ENCODE measurements at places on chromosomes 16 and 17.

- DNase-seq, result no peak
Measured at GRCh38 chr17:11682646-11683045, 84.4 kb downstream of the DNAH9 start.

GRCh38 chr16:76511203-76511602 is 234.0 kb downstream of the CNTNAP4 start:
- no peak for DNase-seq

DNA sequence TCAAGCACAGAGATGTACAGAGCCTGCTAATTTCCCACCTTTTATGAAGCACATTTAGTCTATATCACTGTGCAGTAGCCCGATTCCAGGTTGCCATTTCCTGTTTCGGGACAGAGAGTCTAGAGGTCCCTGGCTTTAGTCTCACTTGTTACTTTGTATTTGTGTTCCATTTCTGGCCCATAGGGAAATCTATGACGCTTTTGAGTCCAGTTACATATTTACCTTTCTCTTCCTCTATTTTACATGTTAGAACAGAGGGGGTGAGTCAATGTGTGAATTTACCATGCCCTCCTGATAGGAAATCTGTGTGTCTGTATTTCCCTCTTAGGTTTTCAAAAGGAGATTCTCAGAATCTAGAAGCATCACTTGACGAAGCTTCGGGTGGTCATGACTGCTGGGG is 227.1 kb upstream of the ZFHX3 start:
- DNase-seq, result no peak

- DNase-seq, result no peak
Measured at GRCh38 chr16:269061-269796, 6.5 kb downstream of the RGS11 start.

DNA sequence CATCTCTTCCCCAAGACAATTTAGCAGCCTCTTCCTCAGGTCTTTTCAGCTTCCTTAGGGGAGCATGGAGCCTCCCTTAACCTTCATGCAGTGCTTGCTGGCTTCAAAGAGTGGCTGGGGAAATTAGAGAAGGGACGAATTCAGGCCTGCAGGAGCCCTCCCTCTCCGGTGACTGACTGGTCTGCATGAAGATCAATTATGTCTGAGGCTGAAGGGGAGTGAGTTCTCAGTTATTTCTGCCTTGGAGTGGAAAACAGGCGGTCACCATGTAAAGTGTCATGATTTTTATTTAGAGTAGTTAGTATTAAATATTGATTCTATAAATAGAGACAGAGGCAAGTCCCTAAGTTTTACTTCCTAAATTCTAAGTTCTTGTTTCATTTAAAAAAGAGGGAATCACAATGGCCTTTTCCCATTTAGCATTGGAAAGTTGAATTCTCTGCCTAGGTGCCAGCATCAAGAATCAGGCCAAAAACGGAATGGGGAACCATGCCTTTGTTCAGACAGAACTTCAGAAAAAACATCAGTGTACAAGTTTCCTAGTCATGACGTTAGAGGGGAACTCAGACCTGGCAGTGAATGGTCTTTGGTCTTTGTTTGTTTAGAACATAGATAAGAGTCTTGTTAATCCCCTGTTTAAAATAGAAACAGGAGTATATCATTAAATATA is 4.4 kb downstream of the GABARAPL2 start:
- DNase-seq, result no peak

DNA sequence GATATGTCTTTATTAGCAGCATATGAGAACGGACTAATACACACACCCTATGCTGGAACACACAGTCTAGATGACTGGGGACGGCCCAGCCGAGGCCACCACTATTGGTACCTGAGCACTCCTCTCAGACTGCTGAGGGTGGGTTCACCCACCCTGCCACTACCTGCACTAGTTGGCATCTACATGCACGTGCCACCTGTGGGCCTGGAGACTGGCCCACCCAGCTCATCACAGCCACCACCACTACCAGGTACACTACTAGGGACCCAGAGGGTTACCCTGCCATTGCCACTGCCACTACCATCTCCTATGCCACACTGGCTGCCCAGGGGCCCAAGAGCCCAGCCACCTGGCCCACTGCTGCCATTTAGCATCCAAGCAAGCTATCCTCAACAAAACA is 32.5 kb downstream of the MEAK7 start:
- no peak for DNase-seq

DNA sequence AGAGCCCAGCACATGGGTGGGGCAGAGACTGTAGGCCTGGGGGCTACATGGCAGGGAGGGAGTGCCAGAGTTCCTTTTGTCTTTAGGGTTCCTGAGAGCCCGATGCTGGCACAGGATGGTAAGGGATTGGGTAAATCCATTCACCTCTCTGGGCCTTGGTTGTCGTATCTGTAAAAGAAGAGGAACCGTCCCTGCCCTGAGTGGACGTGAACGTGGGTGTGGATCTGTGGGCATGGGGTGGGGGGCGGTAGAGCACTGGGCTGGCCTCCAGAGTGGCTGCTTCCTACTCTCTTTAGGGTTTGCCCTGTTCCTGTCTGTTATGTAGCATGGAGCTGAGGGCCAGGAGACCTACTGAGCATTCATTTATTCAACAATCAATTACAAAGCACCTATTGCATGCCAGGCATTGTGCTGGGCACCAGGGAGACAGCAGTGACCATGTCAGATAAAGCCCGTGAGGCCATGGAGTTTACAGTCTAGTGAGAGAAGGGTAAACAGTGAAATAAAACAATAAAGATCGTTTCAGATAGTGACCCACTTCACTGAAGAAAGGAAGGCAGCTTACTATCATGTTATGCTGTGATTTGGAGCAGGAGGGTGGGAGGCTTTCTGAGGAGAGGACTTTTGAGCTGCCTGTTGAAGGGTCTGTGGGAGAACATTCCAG is 13.1 kb upstream of the TCAP start:
- no peak for DNase-seq

- no peak for DNase-seq
Measured at GRCh38 chr17:29257756-29258155, 11.1 kb downstream of the CRYBA1 start.

DNA sequence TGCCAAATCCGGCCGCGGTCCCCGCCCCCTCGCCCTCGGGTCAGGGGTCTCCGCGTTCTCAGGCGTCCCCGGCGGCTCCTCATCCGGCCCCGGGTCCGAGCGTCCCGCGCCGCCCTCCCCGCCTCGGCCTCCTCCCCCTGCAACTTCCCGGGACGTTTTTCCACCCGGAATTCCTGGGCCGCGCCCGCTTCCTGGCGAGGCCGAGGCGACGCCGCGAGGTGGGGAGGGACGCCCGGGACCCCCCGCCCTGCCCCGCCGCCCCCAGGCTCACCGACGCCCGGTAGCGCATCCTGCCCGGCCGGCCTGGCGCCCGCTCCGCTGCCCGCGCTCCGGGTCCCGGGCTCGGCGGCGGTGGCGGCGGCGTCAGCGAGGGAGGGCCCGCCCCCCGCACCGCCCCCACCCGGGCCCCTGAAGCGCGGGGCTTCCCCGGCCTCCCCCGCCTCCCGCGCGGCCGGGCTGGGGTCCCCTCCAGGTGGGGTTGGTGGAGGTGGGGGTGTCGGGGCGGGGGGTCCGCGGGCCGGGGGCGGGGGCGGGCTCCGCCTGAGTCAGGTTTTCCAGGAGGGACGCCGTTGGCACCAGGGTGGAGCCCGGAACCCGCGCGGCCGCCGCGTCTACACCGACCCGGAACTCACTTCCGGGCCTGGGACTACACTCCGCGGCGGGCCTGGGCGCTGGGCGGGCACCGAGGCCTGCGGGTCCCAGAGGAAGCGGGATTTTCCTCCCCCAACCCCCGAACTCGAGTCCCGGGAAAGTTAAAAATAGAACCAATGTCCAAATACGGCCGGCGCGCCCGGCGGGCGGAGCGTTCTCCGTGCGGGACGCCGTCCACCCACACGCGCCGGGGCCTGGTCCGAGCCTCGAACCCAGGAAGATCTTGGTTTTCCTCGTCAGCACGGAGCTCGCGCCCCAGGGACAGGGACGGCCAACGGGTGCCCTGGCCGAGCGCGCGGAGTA is 6.8 kb downstream of the MYO1C start:
- DNase-seq, result no peak

DNA sequence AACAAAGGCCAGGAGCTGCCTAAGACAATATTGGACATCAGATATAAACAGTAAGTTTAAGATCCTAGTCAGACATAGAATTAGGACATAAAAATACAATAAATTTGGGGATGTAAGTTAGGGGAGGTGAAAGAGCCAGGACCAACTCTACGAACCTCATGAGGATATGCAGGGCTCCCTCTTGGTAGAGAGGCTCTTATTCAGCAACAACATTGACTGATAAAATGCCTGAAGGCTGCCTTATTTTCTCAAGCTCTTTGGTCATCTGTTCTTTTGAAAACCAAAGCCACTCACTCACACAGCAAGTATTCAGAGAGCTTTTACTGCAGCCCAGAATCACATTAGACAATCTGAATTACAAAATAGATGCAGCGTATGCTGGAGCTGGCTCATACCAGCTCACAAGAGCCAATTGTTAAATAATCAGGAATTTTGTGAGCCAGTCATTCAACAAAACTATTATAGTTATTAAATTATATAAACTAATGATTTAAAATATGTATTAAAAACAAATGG is 108.6 kb upstream of the CLEC3A start:
- no peak for DNase-seq

- DNase-seq, result no peak
Measured at GRCh38 chr17:8091033-8091687, 3.6 kb upstream of the ALOX12B start.

- DNase-seq, result peak; percentile 38
Measured at GRCh38 chr17:4519361-4519788, 20.7 kb downstream of the SPNS2 start.

- no peak for DNase-seq
Measured at GRCh38 chr16:85677383-85677967, 11.3 kb downstream of the GINS2 start.

DNA sequence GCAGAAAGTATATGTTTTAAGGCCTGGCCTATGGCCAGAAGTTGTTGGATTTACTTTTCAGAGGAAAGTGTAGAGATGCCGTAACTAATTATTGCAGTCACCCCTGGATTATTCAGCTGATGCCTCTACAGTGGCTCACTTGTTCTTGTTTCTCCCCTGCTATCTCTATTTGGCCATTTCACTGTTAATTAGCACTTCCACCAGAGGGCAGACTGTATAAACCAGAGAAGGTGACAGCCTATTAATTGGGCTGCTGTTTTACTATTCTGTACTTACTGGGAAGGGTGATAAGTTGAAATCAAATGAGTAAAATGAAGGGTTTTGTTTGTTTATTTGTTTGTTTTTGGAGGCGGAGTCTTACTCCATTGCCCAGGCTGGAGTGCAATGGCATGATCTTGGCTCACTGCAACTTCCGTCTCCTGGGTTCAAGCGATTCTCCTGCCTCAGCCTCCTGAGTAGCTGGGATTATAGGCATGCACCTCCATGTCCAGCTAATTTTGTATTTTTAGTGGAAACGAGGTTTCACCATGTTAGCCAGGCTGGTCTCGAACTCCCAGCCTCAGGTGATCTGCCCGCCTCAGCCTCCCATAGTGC is 66.0 kb downstream of the CDK12 start:
- DNase-seq, result no peak

GRCh38 chr17:28227316-28228108 is 91.5 kb upstream of the TMEM97 start:
- peak; percentile 21 for DNase-seq

GRCh38 chr16:88974080-88974915 is 2.7 kb downstream of the CBFA2T3 start:
- no peak for DNase-seq

DNA sequence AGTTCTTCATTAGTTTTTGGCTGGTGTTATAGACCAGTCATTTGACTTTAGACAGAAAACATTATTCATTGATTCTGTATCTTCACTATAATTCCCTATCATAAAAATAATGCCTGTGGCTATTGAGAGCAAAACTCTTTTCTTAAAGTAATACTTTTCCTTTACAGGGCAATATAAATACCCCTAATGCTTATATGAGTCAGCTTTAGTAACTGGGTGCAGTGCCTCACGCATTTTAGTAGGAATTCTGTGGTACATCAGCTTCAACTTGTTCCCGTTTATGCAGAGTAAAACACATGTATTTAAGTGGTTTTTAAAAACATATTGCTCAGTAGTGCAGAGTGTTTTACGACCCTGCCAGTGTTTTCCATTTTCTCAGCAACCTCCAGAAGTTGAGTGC is 68.1 kb downstream of the SEC14L1 start:
- DNase-seq, result no peak

- peak; percentile 9 for DNase-seq
Measured at GRCh38 chr17:35432176-35433074, at the start of gene SLFN12. Gene SLFN12, minus strand, starts transcription at chr17:35432500. Its CDS starts 9,472 bp downstream, at chr17:35423028.

GRCh38 chr17:28698253-28698941 is 13.3 kb downstream of the PROCA1 start:
- DNase-seq, result no peak

GRCh38 chr17:60630352-60630751 is 30.4 kb downstream of the PPM1D start:
- DNase-seq, result no peak

- DNase-seq, result no peak
Measured at GRCh38 chr17:18037486-18037885, 1.5 kb downstream of the ATPAF2 start.

DNA sequence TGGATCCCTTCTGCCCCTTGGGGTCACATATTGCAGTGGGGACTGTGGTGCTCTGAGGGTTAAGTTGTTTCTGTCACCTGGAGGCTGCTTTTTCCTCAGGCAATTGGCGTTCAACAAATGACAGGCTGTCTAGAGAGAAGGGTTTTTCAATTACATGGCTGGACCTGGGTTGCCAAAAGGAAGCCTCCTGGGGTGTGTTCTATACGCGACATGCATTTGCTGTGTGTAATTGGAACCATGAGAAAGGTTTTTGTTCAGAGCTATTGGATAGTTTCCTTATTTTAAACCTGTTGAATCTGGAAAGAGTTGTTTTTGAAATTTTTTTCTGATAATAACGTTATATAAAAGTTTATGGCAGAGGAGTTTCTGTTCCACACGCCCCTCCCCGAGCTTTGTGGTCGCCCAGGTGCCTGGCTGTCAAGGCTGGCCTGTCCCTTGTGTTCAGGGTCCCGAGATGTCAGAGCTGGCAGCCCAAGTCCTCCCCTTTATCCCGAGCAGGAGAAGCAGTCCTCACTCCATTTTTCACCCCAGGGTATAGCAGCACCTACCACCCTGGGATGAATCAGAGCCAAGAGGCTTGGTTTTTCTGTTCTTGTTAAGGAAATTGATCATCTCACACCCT is 26.1 kb upstream of the ZNF750 start:
- DNase-seq, result no peak

Measured in substantia nigra (tissue), 51 donors.